Vagina (tissue), 2 donors: ENCODE measurements at places on chromosomes 3 and 15.
A peak's percentile ranks its signal among the peaks of the same experiment; 100 is the strongest.

DNA sequence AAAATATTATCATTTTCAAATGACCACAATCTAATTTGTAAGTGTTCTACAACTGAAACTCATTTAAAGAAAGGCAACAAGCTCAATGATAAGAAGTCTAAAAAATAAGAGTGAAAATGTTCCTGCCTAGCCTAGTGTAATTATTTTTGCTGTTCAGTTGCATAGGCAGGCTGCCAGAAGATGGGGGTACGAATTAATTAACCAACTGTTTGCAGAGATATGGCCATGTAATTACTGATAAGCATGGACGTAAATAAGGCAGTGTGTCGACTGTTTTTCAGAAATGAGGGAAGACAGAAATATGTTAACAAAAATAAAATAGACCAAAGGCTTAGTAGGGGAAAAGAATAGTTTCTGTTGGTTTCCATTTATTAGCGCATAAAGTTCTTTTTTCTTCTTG lies 24.7 kb upstream of the SCAANT1 start:
- no peak for DNase-seq
- H3K36me3 ChIP-seq: no peaks in the 10 kb centered on the region
- H3K27me3 ChIP-seq: no peaks in the 10 kb centered on the region
- H3K4me1 ChIP-seq: peaks cover 62% of the 10 kb centered on the region

DNA sequence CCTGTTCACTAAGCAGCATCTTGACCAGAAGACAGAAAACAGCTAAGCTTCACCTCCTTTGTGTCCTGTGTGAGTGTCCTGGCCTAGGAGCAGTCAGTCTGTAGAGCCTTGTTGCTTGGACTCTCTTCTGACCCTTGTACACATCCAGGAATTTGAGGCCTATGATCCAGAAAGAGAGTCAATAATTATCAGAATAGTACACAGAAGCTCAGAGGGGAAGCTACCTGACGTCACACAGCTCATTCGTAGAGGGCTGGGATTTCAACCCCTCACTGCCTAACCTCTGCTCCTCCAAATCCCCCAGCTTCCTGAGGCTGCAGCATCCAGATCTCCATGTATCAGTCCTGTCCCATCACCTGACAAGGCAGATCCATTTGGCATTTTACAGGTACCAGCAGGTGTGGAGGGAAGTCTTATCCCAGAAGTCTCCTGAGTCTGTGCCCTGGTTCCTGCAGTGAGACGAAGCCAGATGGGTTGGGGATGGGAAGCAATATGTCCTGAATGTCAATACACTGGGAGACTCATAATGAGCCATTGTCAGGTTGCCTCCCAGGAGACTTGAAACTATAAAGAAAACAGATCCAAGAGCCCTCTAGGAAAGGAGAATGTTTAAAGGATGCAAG lies 203.1 kb downstream of the MINAR1 start:
- no peak for DNase-seq
- no peak overlapping the region for H3K4me3 ChIP-seq
- no peak overlapping the region for H3K27ac ChIP-seq
- H3K36me3 ChIP-seq: no peaks in the 10 kb centered on the region
- H3K27me3 ChIP-seq: no peaks in the 10 kb centered on the region

- no peak overlapping the region for H3K27ac ChIP-seq
- no peaks in the 10 kb centered on the region for H3K4me1 ChIP-seq
- no peak overlapping the region for H3K4me3 ChIP-seq
- DNase-seq: no peak
Observed at GRCh38 chr15:93460717-93461116, 371.7 kb upstream of the RGMA start.

- H3K4me1 ChIP-seq: no peaks in the 10 kb centered on the region
- no peaks in the 10 kb centered on the region for H3K27me3 ChIP-seq
- H3K27ac ChIP-seq: no peak overlapping the region
Observed at GRCh38 chr15:27479296-27480140, 508.5 kb downstream of the GABRG3 start.

DNA sequence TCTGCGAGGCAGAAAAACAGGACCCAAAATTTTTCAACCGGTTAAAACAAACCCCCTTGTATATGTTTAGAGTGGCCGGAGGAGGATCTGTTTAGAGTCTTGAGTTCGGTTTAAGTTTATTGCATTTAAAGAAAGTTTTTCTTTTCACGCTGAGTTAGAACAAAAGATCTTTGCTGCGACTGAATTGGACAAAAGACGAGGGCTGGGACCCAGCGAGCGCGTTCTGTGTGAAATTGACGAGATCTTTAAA lies 9.8 kb downstream of the NR2F2 start:
- H3K27ac ChIP-seq: peak overlapping the region; percentile 99
- H3K27me3 ChIP-seq: no peaks in the 10 kb centered on the region
- H3K36me3 ChIP-seq: no peaks in the 10 kb centered on the region

- no peaks in the 10 kb centered on the region for H3K27me3 ChIP-seq
- no peaks in the 10 kb centered on the region for H3K36me3 ChIP-seq
- DNase-seq: no peak
- H3K4me3 ChIP-seq: no peak overlapping the region
- no peaks in the 10 kb centered on the region for H3K4me1 ChIP-seq
Observed at GRCh38 chr3:56157693-56158362, 310.4 kb downstream of the ERC2 start.

GRCh38 chr15:88538972-88539371 lies 7.5 kb downstream of the DET1 start:
- H3K36me3 ChIP-seq: no peaks in the 10 kb centered on the region
- H3K4me1 ChIP-seq: peaks cover 16% of the 10 kb centered on the region
- no peak overlapping the region for H3K4me3 ChIP-seq
- no peaks in the 10 kb centered on the region for H3K27me3 ChIP-seq
- H3K27ac ChIP-seq: no peak overlapping the region
- DNase-seq: no peak

GRCh38 chr15:100101426-100102089 lies 240.2 kb downstream of the ADAMTS17 start:
- H3K27ac ChIP-seq: no peak overlapping the region
- no peak for DNase-seq
- H3K27me3 ChIP-seq: no peaks in the 10 kb centered on the region

DNA sequence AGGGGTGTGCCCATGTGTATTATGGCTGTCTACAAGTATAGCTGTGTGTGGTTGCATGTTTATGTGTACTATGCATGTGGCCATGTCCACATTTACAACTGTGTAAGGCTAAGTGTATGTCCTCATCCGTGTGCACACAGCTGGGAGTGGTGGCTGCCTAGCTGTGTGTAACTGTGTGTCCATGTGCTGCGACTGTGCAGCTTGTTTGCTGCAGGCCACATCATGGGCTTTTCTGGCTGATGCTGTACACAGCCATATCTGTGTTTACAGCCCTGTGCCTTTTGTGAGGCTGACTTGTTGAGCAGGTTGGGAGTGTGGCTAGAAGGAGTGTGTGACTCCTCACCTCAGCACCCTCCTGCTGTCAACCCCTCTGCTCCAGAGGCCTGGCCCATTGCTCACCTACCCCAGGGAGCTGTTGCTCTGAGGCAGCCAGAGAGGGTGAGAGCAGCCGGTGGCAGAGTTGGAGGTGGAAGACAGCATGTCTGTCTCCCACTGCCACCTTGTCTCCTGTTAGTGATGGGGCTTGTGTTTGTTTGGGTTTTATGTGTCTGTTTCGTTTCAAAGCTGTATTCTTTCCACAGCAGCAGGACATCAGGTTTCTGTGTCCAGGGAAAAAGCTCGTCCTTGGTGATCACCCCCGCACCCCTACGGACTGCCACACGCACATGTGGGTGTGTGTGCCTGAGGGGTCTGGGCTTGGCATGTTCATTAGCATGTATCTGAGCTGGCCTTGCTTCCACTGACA lies 1.4 kb upstream of the GRM2 start:
- no peak for DNase-seq
- no peaks in the 10 kb centered on the region for H3K36me3 ChIP-seq
- no peak overlapping the region for H3K4me3 ChIP-seq
- H3K4me1 ChIP-seq: peaks cover 6% of the 10 kb centered on the region

DNA sequence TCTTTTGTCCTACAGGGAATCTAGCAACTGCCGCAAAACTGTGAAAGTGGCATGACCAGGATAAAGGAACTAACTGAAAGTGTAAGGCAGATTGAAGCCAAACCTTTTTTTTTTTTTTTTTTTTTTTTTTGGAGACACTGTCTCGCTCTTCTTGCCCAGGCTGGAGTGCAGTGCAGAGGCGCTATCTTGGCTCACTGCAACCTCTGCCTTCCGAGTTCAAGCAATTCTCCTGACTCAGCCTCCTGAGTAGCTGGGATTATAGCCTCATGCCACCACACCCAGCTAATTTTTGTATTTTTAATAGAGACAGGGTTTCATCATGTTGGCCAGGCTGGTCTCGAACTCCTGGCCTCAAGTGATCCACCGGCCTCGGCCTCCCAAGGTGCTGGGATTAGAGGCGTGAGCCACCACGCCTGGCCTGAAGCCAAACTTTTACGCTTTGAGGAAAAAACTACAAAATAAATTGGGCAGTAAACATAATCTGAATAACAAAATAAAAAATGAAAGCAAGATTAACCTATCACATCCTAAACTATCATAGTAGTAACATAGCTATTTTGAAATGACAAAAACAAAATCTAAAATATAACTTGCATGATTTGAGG lies 9.7 kb downstream of the SLTM start:
- no peak overlapping the region for H3K4me3 ChIP-seq
- peak overlapping the region; percentile 77 for H3K27ac ChIP-seq
- no peak for DNase-seq
- no peaks in the 10 kb centered on the region for H3K36me3 ChIP-seq
- H3K27me3 ChIP-seq: no peaks in the 10 kb centered on the region

DNA sequence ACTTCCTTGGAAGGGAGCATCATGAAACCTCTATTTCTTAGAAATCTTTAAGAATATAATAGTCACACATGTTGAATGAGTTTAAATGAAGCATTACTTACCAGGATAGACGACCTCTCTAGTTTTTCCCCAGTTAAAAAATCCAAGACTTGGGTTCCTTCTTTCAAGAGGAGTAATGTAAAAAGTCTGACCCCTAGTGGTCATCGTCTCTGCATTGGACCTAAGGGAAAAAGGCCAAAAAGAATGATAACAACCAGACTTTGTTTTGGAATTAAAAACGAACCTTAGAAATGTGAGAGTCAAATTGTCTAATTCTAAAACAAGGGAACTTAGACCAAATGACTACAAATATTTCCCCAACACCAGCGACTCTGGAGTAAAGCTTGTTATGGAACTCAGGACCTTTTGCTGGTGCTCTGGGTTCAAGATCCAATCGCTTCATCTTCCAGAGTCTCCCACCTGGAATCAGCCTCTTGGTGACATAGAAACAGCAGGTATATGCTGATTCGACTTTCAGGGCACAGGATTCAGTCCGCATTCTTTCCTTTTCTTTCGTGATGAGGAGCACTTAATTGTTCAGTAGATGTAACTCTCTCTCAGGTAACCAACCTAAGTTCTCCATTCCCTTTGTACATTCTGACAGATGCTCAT lies 214.8 kb upstream of the TPRG1 start:
- peak overlapping the region; percentile 37 for H3K27ac ChIP-seq
- H3K27me3 ChIP-seq: no peaks in the 10 kb centered on the region
- H3K4me3 ChIP-seq: no peak overlapping the region
- no peaks in the 10 kb centered on the region for H3K36me3 ChIP-seq

DNA sequence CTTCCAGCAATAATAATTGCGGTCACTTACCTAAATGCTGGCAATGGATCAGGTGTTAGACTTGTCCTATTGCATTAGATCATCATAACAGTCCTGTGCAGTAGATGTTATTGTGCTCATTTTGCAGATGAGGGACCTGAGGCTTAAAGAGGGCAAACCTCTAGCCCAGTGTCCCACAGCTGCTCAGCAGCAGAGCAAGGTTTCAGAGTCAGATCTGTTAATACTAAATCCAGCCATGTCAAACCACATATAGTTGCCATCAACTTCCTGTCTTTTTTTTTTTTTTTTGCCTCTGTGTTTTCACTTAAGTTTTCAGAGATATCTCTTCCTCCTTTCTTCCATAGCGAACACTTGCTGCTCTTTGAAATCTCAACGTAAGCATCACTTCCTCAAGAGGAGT lies 12.1 kb downstream of the FEZF2 start:
- H3K4me3 ChIP-seq: no peak overlapping the region
- H3K27me3 ChIP-seq: no peaks in the 10 kb centered on the region
- no peaks in the 10 kb centered on the region for H3K36me3 ChIP-seq
- no peak overlapping the region for H3K27ac ChIP-seq
- no peak for DNase-seq

DNA sequence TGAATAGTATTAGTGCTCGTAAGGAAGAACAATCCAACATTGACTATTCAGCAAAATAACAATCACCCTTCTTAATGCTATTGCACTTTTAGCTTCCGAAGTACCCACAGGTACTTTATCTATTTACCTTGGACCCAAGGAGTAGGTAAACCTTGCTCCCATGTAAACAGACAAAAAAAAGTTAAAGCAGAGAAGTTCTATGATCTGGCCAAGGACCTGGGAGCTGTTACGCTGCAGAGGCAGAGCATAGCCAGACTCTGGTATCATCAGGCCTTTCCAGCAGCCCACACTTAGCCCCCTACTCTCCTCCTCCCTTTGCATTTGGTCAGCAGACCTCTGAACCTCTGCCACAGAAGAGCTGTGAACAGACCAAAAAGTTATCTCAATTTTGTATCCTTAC lies 130.3 kb upstream of the TPM1 start:
- H3K4me3 ChIP-seq: no peak overlapping the region
- no peaks in the 10 kb centered on the region for H3K36me3 ChIP-seq
- no peak overlapping the region for H3K27ac ChIP-seq

DNA sequence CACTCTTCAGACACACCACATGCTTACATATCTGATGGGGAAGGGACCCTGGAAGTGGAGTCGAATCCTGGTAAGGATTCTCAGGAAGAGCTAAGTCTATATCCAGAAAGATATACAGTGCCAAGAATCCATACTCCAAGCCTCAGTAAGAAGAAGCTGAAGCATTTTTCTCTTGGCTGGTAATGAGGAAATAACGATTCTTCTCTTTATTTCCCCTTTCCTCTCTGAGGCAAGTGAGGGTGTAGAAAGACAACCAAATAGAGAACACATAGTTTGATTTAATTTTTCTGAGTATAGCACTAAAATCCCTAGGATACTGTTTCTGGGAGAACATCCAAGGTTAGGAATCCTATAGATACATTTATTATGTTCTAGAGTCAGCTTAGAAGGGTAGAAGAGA lies 857.3 kb downstream of the TUSC7 start:
- no peak for DNase-seq
- no peak overlapping the region for H3K27ac ChIP-seq
- H3K4me3 ChIP-seq: no peak overlapping the region
- no peaks in the 10 kb centered on the region for H3K36me3 ChIP-seq

GRCh38 chr3:190695225-190695624 lies 167.3 kb downstream of the GMNC start:
- no peak overlapping the region for H3K27ac ChIP-seq
- H3K4me3 ChIP-seq: no peak overlapping the region
- H3K36me3 ChIP-seq: no peaks in the 10 kb centered on the region
- DNase-seq: no peak
- H3K4me1 ChIP-seq: no peaks in the 10 kb centered on the region

- H3K27me3 ChIP-seq: no peaks in the 10 kb centered on the region
- peaks cover 5% of the 10 kb centered on the region for H3K36me3 ChIP-seq
- H3K27ac ChIP-seq: no peak overlapping the region
- no peak overlapping the region for H3K4me3 ChIP-seq
Observed at GRCh38 chr3:33636125-33636850, 81.8 kb downstream of the CLASP2 start.

GRCh38 chr3:52227766-52228165 lies 2.3 kb upstream of the TLR9 start:
- no peak overlapping the region for H3K4me3 ChIP-seq
- no peaks in the 10 kb centered on the region for H3K27me3 ChIP-seq
- peaks cover 15% of the 10 kb centered on the region for H3K4me1 ChIP-seq
- H3K36me3 ChIP-seq: peaks cover 48% of the 10 kb centered on the region
- H3K27ac ChIP-seq: no peak overlapping the region
